ENCODE measurements at places on chromosomes 3 and 15.

GRCh38 chr3:14522768-14523167, 17.4 kb downstream of the GRIP2 start:
- DNase-seq = no peak

- no peak for DNase-seq
Observed at GRCh38 chr3:45026038-45026437, at the start of gene CLEC3B. Gene CLEC3B, plus strand, starts transcription at chr3:45026303. Its CDS starts 60 bp downstream, at chr3:45026363.

DNA sequence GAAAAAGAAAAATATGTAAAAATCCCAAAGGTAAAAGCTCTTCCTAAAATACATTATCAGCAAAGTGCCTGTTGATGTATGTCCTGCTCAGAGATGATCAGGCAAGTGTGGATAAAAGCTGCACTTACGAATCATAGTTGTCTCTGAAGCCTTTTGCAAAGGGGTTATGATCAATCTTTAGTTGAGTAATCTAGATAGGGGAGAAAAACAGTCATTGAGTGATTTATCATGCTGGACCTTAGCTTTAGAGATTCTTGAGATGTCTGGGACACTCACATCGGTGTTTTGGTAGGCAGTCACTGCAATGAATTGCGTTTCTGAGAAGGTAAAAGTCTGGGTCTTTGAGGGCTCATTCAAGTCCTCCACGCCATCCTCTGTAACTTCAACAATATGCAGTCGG, 3.7 kb downstream of the EOMES start:
- no peak for DNase-seq

GRCh38 chr15:92583096-92584034, 72.2 kb downstream of the FAM174B start:
- DNase-seq = no peak

- DNase-seq = no peak
Observed at GRCh38 chr3:152365766-152366593, 97.3 kb downstream of the MBNL1 start.

DNA sequence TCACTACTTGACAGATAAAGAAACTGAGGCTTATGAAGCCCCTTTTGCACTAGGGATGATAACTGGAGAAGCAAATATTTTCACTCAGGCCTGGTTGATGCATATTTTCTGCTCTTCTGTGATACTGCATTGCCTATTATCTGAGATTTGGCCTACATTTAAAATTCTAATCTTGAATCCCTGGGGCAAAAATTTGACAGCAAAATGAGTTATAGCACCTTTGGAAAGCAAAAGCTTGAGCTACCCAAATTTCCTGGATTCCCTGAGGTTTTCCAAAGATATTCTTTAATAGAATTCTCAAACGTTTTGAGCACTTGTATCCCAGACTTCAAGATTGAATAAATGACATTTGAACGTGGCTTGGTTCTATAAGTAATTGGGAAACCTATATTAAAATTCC, 86.1 kb downstream of the NAALADL2 start:
- no peak for DNase-seq

DNA sequence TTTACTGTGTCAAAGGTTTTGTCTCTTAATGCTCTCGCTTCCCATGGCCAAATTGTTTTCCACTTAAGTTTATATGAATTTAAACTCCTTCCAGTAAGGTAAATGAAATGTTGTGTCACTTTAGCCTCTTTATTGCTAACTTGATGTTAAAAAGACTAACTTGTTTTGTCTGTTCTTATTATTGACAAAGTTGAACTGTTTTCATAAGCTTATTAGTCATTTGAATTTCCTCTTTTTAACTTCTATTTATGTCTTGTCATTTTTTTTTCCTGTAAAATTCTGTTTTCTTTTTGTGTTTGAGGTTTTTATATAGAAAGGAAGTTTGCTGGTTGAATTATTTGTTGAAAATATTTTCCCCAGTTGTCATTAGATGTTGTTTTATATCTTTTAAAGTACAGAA, 25.8 kb downstream of the FAM98B start:
- no peak for DNase-seq

DNA sequence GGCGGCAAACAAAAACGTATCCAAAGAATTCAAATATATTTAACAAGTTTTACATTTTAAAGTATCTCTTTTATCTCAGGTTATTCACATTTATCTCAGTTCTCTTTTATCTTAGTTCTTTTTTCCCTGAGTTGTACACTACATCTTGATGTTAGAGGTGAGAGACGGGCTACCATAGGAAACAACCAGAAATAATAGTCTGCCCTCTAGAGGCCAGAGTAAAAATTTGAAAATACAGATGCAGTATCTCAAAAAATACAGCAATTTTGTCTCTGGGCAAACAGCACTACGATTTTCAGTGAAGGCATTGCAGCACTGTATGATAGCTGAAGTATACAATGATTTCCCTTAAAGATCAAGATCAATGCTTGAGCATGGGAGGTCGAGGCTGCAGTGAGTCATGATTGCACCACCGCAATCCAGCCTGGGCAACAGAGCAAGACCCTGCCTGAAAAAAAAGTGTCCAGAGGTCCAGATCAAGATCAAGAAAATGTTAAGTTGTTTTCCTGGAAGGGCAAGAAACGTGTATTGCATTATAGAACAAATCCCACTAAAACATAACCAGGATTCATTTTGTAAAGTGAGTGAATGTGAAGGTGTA, 82.6 kb upstream of the ATP11B start:
- DNase-seq = peak; percentile 7

- no peak for DNase-seq
Observed at GRCh38 chr15:23954931-23955330, 267.8 kb upstream of the NDN start.

DNA sequence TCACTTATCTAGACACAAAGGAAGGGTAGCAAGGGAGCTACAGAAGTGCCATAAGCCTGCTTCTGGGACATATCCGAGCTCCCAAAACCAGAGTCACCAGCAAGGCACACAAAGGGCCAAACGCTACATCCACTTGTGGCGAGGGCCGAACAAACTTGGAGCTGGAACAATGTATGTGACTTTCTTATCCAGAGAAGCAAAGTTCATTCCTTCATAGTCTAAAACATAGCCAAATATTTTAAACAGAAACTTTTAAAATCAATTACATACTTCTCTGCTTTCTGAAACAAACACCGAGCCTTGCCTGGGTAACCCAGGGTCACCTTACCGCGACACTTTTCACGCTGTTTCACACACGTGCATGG, 15.9 kb downstream of the ZXDC start:
- DNase-seq = no peak

DNA sequence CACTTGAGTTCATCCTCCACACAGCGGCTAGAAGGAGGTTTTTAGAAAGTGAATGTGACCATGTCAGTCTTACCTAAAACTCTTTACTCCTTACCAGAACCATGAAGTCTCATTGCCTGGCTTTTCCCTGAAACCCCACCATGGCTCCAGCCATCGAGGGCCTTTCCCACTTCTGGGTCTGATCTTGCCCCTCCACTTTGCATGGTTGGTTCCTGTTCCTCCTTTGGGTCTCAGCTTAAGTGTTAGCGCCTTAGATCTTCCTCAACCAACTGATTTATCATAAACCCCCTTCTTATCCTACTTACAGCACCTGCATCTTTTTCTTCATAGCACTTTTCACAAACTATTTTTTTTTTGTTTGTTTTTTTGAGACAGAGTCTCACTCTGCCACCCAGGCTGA, 45.9 kb upstream of the ULK4 start:
- DNase-seq = no peak

GRCh38 chr3:52270252-52270754, 8.1 kb downstream of the WDR82 start:
- DNase-seq = peak; percentile 84

GRCh38 chr15:78018445-78018844, 59.1 kb downstream of the TBC1D2B start:
- DNase-seq = no peak

DNA sequence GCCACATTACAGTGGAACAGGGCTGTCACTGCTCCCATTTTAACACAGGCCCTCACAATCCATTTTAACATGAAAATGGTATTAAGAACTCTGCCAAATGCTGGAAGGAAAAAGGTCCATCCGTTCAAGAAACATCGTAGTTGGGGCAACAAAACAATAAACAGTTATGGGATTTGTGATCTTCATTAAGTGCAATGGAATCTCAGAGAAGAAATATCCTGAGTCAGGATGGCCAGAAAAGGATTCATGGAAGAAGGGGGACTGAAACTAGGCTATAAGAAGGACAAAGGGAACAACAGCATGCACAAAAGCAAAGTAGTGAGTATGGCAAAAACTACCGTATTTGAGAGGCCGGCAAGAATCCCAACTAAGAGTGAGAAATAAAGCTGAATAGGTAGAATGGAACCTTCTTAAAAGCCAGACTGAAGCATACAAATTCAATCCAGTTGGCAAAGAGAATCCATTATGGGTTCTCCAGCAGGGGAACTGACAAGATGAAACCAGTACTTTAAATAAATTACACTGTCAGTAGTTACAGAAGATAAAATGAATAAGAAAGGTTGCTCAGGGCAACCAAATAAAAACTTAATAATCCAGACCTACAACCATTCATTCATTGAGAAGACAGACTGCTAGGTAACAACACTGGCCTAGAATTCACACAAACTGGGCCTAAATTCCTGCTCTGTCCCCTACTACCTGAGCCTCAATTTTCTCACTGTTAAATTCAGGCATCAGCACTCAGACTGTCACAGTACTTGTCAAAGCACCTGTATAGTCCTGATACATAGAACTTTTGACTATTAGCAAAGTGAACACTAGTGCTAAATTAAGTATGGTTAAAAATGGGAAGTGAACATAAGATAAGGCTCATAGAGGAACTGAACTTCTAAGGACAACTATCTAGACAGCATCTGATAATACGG, 6.3 kb downstream of the TBL1XR1 start:
- no peak for DNase-seq

GRCh38 chr15:22959321-22960101, 20.7 kb downstream of the CYFIP1 start:
- no peak for DNase-seq

DNA sequence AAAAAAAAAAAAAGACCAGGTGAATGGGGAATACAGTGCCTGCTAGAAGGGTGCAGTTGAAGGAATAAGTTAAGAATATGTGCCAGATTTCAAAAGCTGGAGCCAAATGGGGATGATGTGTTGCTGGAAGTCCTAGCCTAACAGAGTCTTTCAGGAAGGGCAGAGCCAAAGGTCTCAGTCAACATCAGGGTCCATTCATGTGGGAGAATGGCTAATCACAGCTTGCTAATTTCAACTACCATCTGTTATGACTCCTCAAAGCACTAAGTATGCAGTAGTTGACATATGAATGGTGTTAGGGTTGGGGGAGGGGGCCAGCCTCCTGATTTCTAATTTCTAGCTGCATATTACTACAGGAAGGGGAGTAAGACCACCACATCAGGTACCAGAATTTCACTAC, 4.4 kb downstream of the ZBTB38 start:
- no peak for DNase-seq
